ENCODE measurements at places on chromosomes 7 and 10.

DNA sequence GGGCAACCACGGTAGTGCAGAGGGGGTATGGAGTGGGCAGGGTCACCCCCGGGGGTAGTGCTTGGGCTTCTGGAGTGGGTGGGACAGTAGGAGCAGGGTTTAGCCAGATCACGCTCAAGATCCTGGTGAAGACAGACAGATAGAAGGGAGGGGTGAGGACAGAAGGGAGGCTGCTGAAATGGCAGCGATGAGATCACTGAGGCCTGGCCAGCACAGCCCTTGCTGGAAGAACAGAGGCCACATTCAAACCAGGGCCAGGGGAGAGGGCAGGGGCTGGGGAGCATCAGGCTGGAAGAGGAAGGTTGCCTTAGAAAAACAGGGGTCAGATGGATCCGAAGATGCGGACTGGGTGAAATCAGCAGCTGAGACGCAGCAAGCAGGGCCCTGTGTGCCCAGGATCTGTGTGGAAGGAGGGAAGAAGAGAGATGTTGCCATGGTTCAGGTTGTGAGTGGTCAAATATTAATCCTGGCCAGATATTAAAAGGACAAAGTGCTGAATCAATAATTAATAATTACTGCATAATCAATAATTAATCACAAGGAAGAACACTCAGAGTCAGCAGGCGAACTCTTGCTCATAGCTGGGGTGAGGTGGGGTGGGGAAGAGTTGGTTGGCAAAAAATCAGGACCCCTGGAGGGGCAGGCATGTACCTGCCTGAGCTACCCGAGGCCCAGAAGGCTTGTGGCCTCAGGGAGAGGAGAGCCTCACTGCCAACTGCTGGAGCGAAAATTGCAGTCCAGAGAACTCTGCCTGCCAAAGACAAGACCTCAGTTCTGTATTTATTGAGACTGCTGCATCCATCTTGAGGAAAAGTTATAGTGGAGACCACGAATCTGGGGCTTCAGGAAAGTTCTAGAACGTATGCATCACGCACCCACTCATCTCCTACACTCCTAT lies 105.7 kb downstream of the GRB10 start:
- no peak for DNase-seq

- DNase-seq = no peak
Measured at GRCh38 chr7:152330827-152331226, 105.0 kb downstream of the KMT2C start.

DNA sequence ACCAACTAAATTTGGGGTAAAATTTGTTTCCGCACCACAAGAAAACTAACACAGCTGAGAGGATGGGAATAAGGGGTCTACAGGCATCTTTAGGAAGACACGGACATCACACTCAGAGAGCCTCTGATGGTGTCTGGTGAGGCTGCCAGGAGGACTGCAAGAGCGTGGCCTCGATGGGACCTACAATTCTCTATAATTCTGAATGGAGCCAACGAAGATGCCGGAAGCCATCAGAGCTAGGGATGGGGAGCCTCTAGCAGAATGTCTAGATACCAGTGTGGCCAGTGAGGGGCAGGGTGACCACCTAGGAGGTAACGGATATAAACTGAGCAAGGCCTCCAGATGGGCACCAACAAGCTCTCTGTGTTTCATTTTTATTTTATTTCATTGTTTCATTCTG lies 7.5 kb downstream of the GRID1 start:
- no peak for DNase-seq

GRCh38 chr7:54961391-54961790 lies 57.4 kb upstream of the EGFR start:
- DNase-seq = no peak

DNA sequence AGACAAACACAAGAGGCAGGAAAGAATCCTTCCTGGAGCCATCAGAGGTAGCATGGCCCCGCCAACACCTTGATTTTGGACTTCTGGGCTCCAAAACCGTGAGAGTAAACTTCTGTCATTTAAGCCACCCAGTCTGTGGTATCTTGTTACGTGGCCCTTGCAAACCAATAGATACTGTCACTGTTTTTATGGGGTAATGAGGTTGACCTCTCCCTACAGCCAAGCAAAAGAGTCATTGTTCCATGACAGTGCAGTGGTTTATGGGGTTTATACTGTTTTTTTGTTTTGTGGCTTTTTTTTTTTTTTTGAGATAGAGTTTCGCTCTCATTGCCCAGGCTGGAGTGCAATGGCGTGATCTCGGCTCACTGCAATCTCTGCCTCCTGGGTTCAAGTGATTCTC lies 32.8 kb downstream of the KIAA1549 start:
- no peak for DNase-seq

DNA sequence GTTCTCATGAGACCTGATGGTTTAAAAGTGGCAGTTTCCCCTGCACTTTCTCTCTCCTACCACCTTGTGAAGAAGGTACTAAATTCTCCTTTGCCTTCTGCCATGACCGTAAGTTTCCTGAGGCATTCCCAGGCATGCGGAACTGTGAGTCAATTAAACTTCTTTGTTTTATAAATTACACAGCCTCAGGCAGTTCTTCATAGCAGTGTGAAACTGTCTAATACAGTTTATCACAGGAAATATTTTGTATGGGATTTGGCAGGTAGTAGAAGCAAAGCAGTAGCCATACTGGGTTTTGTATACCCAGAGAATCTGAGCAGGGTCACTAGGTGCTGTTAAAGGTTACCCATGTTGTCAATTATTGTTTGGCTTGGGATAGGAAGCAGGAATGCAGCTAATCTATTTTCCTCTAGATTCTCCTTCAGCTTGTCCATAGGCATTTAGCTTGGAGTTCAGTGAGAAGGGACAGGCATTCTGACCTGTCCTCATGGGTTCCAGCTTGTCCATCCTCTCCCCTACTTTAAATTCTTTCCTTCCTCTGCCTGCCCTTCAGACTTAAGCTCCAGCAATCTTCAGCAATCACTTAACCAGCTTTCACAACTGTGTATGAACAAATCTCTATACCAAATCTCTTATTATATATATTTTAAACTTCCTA lies 186.7 kb downstream of the PCLO start:
- no peak for DNase-seq

DNA sequence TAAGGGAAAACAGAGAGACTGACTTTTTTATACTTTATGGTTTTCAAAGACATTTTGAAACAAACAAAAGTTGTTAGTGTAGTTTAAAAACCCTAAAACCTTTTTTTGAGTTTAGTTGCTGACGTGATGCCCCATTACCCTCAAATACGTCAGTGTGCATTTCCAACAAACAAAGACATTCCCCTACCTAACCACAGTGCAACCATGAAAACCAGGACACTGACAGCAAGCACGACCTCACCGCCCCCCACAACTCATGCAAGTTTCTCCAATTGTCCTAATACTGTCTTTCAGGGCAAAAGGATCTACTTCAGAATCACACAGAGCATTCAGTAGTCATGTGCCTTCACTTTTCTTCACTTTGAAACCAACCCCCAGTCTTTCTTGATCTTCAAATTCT lies 75.0 kb downstream of the WNT2 start:
- DNase-seq = no peak

DNA sequence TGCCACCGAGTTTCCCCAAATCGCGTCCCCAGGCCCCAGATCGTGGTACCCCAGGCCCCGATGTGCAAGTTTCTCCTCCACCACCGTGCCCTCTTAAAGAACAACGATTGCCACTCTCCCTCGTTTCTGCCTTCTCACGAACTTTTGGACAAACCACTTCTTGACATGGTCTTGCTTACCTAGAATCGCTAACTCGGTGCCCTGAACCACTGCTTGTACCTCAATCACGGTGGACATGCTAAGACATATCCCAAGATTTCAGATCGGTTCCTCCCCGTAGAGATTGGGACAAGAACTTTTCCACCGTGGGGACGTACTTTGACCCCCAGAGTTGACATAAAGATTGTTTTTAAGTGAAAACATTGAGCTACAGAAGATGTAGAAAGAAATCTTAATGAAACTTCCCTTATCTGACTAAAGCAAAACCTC lies 477 bp upstream of the ZC3HAV1 start:
- no peak for DNase-seq

DNA sequence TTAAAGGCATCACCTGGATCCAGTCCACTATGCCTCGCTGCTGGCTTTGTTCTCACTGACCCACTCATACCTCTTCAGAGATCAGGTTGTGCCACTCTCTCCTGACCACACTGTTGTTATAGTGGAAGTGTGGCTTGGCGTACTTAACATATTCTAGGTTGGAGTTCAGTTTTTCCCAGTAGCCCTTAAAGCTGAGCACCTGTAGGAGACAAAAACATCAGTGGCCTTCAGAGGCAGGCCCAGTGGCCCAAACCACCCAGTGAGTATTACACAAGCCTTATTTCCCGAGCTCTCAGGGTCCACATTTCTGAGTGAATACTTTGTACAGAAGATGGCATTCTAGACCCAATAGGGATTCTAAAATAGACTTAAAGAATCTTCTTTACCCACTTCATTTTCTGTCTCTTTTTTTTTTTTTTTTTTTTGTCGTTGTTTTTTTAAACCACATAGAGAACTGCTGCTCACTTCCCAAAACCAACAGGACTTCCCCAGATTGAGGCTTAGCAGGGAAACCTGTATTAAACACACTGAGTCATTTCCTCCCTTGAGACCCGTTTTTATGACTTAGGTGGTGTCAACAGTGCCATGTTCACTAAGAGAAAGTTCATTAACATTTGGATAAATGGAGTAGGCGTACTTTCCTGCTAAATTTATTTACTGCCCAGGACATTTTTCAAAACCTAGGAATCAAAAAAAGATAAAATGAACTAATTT lies 85.8 kb downstream of the GSAP start:
- DNase-seq = no peak

DNA sequence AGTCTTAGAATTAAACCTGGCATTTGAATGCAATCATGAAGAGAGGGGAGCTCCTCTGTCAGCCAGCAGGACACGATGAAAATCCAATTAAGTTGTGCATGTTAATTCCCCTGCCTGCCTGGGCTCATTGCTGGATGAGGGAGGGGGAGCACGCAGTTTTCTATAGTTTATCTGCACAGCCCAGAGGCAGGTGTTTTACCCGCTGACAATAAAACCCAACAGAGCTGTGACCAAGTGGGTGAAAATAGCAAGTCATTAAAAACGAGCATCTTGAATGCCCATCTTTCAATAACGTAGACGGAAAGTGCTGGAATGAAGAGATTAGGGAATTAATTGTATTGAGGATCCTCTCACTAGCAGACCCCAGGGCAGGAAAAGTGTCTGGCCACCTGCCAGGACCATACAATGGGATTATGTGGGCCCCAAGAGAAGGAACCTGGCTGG lies 100.1 kb upstream of the FAM20C start:
- no peak for DNase-seq

DNA sequence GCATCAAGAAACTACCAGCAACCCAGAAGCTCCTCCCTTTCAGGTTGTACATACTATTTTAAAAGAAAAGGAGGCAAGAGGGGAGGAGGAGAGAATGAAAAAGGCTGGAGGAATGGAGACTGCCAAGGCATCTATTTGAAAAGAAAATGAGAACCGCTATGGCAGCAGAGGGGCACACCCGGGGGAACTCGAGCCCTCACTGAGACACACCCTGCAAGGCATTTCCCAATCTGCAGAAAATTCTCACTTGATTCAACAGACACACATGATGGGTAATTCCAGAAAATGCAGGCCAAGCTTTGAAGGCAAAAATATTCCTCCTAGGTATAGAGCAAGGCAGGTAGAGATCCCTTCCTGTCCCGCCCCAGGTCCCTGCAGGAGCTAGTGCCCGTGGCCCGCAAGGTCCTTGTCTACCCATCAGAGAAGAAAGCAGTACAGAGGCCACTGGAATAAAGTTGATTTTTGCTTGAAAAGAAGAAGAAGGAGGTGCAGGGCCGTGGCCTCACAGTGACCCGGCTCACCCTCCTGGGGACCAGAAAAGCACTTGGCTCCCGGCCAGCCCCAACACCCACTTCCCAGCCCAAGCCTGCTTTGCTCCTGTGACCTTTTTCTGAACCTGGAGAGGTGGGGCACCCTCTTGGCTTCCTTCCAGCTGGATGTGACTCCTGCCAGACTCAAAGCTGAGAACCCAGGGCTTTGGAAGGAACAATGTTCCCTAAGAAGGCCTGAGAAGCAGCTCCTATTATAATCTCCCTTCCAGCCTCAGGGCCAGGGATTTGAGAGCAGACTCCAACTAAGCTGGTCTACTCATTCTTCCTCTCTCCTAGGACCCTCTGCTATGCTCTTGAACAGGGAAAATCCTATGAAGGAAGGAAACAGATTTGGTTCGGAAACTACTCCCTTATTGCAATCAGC lies 6.2 kb upstream of the PIK3CG start:
- no peak for DNase-seq
